ENCODE measurements at places on chromosomes 2 and 18.

GRCh38 chr2:208980321-208980720 is 443.5 kb upstream of the MAP2 start:
- DNase-seq: no peak

- DNase-seq: no peak
Observed at GRCh38 chr2:115359550-115359949, 917.1 kb downstream of the DPP10 start.

GRCh38 chr2:24875272-24875671 is 44.8 kb downstream of the ADCY3 start:
- no peak for DNase-seq

- no peak for DNase-seq
Observed at GRCh38 chr2:67510745-67511144, 113.6 kb downstream of the ETAA1 start.

- DNase-seq: no peak
Observed at GRCh38 chr2:127485051-127485693, 41.1 kb downstream of the IWS1 start.

- DNase-seq: no peak
Observed at GRCh38 chr2:133788386-133788785, 220.1 kb upstream of the NCKAP5 start.

DNA sequence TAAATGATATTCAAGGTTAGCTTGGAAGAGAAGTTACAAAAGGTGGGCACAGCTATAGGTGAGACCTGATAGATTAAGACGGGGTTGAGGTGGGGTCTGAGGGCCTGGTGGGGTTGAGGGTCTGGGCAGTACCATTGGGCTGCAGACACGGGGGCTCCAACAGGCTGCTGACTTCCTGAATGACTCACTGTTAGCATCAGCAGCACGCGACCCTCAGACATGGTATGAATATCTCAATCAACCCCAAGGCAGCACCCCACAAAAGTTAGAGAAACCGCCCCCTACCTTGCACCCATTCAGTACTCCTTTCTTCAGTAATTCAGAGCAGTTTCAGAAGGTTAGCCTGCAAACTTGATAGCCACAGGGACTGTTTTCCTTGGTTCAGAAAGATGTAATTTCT is 10.8 kb upstream of the NCK2 start:
- DNase-seq: no peak

DNA sequence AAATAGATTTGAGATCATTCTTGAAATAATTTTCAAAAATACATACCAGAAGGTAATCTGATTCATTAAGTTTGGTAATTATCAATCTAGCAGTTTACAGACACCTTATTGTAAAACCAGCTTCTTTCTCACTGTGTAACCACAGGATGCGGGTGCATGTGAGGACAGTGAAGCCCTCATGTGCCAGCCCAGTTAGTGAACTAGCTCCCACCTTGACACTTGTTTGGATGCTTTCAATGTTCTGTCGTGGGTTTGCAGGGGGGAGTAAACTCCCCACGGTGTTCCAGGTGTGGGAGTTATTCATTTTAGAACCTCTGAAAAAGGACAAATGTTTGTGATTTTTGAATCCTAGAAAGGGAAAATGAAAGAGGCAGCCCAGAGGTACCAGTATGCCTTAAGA is 59.0 kb downstream of the WDSUB1 start:
- DNase-seq: no peak

GRCh38 chr2:37376421-37377186 is 32.2 kb downstream of the QPCT start:
- DNase-seq: no peak

GRCh38 chr18:12946549-12947284 is 1.1 kb upstream of the SEH1L start:
- DNase-seq: no peak

- no peak for DNase-seq
Observed at GRCh38 chr2:171260471-171261424, 100.1 kb upstream of the TLK1 start.

GRCh38 chr2:26649322-26649721 is 8.2 kb upstream of the CIB4 start:
- no peak for DNase-seq

- no peak for DNase-seq
Observed at GRCh38 chr2:177180269-177181000, 32.2 kb upstream of the HNRNPA3 start.

DNA sequence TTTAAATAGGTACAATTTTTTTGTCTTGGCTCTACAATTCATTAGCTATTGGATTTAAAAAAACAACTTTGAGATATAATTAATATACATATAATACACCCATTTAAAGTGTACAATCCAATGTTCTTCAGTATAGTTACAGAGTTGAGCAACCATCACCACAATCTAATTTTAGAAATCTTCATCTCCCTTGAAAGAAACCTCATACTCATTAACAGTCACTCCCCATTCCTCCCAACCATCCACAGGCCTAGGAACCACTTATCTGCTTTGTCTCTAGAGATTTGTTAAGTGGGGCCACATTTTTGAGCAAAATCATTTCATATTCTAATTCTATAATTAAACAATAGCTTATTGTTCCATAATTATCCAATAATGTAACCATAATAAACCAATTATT is 32.6 kb downstream of the MRPL33 start:
- no peak for DNase-seq

- no peak for DNase-seq
Observed at GRCh38 chr2:240642061-240642805, 17.0 kb downstream of the GPR35 start.

GRCh38 chr18:3468833-3469232 is 18.9 kb downstream of the TGIF1 start:
- no peak for DNase-seq

DNA sequence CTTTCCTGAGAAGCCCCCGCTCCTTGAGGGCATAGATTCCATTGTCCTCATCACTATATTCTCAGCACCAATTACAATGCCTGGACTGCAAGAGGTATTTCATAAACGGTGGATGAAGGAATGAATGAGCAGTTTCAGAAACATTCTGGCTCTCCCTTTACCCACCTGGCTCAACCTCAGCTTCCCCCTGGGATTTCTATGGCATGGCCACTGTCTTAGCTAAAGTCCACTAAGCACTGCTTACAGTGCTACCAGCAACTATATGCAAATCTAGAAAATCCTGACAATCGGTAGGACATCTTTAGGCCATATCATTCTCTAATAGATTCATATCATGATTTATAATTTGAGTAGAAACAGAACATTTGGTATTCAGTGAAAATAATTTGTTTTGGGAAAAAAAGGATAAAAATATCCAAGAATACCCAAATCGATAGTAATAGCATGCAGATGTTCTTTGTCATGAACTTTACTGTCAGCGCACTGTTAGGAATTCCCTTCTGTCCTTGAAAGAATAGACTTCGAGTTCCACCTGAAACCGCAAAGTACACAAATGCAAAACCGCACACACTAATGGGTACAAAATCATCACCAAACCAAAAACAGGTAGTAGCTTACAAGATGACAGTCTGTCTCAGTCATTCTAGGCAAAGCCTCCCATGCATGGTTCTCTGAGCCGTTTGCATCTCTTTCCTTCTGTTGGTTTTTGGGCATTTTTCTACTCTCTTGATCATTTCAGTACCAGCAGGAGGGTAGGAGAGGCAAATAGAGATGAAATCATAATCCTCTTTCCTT is 303.6 kb upstream of the ID2 start:
- peak; percentile 80 for DNase-seq

DNA sequence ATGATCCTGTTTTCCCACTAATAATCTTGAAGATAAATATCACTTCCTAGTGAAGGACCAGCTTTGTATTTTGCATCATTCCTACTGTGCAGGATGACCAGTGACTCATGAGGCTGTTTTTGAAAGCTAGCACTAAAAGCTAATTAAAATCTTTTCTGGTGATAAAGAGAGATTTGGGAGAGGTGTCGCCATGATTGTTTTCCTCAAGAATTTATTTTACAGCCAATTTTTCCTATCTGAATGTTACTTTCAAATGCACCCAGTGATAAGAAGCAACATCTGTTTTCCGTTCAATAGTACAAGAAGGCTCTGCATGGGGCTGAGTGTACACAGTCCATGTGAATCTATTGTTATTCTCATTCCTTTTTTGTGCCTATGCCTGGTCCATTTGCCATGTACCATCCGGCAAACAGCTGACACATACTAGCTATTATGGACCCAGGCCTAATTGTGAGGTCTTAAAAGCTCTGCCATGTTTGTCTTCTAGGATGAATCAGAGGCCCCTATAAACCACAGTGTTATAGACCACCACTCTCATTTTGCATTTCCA is 28.4 kb downstream of the MEIS1 start:
- no peak for DNase-seq

- DNase-seq: no peak
Observed at GRCh38 chr2:70471129-70471528, 82.5 kb downstream of the TGFA start.

GRCh38 chr2:69141061-69141460 is 128.1 kb downstream of the ANTXR1 start:
- no peak for DNase-seq

- no peak for DNase-seq
Observed at GRCh38 chr2:9152975-9153642, 53.5 kb upstream of the ASAP2 start.

DNA sequence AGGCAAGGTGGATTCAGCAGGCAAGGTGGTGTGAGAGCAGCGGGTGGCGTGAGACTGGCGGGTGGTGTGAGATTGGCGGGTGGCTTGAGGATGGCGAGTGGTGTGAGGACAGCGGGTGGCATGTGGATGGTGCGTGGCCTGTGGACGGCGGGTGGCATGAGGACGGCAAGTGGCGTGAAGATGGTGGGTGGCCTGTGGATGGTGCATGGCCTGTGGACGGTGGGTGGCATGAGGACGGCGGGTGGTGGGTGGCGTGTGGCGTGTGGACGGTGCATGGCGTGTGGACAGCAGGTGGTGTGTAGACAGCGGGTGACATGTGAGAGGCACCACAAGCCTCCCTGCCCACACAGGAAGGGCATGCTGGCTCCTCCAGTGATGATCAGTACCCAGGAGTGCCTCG is 186.9 kb upstream of the SALL3 start:
- no peak for DNase-seq

DNA sequence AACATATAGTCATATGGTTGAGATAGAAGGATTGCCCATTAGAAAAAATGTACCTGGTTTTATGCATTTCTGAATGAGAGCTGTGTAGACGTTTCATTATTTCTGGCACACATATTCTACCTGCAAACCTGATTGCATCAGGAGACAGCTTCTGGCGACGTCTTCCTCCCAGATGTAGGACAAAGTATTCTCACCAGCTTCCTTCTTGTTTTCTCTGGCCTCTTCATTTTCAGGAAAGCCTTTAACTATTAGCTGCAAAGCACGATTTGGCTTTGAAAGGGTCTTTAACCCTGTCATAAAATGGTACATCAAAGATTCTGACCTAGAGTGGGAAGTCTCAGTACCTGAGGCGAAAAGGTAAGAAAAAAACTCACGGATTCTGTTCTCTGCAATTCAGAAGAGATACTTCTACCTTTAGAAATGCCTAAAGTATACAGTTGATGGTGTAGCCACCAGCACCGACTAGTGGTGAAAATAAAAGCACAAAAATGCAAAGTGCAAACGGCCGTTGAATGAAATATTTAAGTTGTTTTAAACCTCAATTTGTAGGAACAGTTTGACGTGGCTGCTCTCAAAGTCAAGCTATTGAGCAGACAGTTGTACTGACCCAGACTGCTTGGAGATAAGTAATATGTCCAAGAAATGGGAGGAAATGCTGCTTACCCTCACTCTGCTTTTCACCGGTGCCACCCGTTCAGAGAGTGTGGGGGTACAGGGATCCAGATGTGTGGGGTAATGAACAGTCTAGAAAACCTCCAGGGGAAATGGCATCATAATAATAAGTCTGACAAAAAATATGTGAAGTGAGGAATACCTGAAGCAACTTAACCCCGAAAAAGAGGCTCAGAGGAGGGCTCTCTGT is 20.2 kb downstream of the IL18RAP start:
- DNase-seq: no peak

DNA sequence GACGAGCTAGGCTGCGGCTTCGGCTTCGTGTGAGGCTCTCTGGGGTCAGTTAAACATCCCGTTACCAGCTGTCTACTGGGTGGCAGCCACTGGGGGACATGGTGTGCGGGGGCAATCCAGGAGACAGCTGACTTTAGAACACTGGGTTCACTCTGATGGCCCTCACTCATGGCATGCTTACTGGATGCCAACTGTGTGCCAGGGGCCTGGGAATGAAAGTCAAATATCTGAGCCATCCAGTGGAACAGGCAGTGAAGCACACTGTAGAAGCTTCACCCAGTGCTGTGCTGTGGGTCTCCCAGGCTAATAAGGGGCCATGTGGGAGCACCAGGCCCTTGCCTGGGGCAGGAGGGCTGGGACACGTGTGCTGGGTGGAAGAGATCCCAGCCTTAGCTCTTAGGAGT is 48.3 kb downstream of the GLI2 start:
- no peak for DNase-seq

DNA sequence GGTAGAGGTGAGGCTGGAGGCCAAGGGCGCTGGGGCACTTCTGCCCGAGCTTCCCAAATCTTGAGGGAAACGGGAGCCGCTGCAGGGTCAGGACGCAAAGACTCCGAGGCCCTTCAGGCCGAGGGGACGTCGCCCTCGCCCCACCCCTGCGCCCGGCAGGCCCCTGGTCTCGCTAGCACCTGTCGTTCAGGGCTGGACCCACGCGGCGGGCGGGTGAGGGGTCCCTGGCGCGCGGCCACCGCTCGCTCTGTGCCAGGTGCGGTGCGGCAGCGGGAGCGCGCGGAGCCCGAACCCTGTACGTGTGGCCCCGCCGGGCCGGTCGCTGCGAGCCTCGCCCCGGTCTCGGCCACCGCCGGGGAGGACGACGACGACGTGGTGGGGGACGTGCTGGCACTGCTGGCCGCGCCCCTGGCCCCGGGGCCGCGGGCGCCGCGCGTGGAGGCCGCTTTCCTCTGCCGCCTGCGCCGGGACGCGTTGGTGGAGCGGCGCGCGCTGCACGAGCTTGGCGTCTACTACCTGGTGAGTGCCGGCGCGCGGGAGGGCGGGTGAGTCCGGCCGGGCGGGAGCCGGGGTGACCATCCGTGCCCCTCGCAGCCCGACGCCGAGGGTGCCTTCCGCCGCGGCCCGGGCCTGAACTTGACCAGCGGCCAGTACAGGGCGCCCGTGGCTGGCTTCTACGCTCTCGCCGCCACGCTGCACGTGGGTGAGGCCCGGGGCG is 4.9 kb downstream of the ERFE start:
- DNase-seq: no peak

GRCh38 chr2:215556979-215557378 is 121.1 kb upstream of the FN1 start:
- no peak for DNase-seq

- DNase-seq: no peak
Observed at GRCh38 chr18:7877609-7878008, 310.5 kb downstream of the PTPRM start.

DNA sequence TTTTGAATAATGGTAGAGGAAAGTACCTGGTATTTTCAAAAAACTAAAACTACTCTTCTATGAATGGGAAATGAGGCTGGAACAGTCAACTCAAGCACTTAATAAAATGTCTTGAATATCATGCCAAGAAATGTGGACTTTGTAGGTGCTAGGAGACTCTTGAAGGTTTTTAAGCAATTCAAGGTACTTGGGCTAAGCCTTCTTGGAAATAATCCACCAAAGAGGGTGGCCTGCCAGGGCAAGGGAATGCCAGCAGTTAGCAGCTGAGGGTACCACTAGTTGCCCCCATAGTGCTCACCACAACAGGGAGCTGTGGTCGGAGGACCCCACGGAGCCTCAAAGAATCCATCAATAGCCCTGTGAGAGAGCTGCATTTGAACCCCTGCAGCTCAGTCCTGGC is 14.6 kb upstream of the ACYP2 start:
- DNase-seq: no peak
